ENCODE measurements at places on chromosomes 2 and 18.

DNA sequence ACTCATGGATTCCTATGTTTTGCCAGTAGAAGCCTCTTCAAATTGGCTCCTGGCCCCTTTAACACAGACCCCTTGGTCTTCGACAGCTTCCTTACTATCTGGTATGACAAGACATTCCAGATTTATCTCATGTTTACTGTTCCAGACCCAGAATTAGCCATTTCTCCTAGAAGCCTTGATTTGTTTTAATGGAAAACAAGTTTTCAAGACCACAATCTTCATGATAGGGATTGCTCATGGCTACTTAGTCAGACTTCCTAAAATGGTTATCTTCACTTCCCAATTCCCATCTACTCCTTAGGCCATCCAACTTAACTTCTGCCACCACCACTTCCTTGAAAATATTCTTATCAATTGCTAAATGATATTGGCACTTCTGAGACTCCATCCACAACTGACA lies 63.2 kb downstream of the TTC32 start:
- DNase-seq, result no peak

- DNase-seq, result no peak
Observed at GRCh38 chr2:45705233-45705632, 53.8 kb downstream of the PRKCE start.

DNA sequence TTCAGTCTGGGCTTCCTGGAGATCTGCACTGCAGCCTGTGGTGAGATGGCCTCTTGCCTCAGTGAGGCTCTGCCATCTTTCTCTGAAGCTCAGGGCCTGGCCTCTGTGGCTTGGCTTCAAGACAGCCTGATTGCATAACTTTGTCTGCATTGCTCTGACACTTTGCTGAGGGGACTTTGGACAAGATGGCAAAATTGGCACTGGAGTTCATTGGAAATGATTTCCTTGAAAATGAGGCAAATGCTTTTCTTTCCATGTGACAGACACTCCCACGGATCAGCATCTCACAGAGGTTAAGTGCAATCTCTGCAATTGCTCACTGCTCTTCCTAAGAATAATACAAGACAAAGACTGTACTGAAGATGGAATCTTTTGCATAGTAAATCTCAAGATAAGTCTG lies 166.8 kb downstream of the KCNS3 start:
- DNase-seq, result no peak

GRCh38 chr2:233807215-233807865 lies 29.2 kb downstream of the MROH2A start:
- DNase-seq, result peak; percentile 7

DNA sequence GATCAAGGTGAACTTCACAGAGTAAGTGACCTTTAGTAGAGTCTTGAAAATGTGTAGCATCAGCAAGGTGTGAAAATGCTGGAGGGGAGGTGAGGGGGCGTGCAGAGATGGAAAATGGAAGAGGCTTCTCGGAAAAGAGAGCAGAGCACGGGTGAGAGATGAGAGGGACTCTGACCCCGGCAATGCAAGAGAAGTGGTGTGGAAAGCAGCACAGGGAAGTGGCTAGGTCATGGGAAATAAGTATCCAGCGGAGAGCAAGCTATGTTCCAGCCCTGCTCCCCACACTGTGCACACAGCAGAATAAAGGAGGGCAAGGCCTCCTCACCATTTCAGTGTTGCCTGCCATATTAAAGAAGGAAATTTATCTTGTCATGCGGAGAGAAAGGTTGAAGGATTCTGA lies 241.7 kb upstream of the DOK6 start:
- DNase-seq, result no peak

DNA sequence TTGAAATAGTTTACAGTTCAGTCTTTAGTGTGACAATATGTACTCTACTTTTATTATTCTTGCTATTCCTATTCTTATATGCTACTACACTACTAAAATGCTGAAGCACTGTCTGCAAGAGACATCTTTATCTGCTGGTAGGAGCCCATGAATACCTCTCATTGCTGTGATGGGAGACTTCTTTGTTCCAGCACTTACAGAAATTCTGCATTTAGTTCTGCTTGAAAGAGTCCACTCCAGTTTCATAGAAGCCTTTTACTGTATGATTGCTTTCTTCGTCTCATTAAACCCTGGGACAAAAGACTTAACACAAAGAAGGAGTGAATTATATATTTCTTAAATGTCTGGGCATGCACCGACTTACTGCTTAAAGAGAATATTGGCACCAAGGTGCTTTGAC lies 272.7 kb downstream of the CD226 start:
- no peak for DNase-seq

- peak; percentile 66 for DNase-seq
Observed at GRCh38 chr18:9695605-9696004, 12.5 kb upstream of the RAB31 start.

DNA sequence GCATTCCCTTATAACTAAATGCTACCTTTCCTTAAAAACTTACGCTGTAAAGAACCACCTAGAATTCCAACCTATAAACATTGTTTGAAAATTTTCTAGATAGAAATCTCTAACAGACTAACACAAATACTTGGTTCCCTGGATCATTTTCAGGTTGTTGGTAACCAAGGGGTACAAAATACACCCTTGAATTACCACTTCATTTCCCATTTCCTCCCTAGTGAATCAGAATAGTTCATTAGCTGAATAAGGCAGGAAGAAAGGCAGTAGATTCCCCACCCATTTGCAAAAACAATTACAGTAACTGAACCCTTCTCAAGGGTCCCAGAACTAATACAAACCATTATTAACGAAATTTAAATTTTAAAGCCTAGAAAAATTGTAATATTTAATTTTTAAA lies 5.5 kb downstream of the MEX3C start:
- no peak for DNase-seq

- DNase-seq, result no peak
Observed at GRCh38 chr18:56100090-56100722, 512.2 kb upstream of the TCF4 start.

DNA sequence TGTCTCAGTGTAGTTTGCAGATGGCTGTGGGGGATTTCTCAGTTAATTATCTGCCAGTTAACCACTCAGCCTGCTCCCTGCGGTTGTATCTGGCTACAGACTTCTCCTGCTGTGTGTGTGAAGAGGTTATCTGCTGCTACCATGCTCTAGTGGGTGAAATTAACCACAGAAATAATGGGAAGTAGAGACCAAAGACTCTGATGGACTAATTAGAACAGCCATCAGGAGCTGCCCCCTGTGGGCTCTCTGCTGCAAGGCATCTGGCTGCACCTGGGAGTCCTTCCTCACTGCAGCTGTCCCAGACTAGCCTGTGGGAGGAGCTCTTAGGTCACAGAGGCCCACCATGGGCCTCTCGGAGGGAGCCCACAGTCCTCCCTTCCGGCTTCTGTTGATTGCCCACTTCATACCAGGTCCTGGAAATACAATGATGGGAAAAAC lies 66.6 kb downstream of the CTIF start:
- peak; percentile 79 for DNase-seq

- DNase-seq, result no peak
Observed at GRCh38 chr2:62505109-62505749, 766 bp downstream of the TMEM17 start.

DNA sequence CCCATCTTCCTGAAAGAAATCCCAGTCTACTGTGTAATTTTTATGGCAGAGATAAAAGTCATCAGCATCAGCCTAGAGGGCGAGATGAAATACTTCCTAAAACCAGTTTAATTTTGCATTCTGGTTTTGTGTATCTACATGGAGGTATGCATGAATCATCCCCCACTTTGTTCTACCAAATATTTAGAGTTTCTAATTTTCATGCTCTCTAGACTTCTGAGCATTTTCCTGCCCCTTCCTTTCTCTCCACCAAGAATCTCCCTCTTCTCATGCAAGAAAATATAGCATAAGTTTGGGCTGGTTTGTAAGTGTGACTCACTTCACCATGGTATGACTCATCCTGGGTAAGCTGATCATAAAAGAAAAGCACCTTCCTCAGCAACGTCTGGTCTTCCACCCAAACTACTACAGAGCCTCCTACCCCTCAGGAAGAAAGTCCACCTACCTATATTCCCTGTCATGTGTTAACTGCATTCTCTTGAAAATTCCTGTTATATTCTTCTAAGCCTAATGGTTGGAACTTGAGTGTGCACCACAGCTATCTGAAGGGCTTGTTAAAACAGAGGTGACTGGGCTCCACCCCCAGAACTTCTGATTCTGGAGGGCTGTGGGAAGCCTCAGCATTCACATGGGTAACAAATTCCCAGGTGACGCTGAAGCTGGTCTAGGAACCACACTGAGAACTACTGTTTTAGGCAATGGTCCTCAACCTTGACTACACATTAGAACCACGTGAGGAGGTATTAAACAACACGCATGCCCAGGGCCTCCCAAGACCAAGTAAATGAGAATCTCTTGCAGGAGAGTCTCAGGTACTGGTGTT lies 37.4 kb upstream of the RAPGEF4 start:
- DNase-seq, result no peak

DNA sequence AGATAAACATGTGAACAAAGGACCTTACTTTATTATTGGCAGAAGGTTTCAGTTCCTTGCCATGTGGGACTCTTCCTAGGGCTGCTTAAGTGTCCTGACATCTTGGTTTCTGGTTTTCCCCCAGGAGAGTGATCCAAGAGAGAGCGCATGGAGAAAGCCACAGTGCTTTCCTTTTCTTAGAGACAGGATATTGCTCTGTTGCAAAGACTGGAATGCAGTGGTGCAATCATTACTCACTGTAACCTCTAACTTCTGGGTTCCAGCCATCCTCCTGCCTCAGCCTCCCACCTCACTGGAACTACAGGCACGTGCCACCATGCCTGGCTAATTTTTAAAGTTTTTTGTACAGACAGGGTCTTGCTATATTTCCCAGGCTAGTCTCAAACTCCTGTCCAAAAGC lies 38.1 kb upstream of the TCF7L1 start:
- DNase-seq, result no peak

DNA sequence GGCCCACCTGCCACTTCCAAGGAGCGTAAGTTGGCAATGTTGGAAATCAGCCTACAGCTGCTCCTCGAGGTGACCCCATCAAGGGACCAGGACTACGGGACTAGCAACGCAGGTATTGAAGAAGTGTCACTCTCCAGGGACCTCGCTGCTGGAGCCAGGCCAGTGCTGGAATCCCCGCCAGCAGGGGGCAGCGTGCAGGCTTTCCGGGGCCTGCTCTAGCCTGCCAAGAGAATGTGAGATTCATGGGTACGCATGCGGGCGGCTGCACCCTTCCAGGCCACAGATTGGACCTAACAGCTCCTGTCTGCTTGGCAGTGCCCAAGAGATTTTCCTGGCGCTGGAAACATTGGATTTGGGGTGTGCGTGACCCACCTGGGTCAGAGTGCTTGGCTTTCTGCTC lies 182.8 kb upstream of the RAB12 start:
- peak; percentile 23 for DNase-seq

GRCh38 chr2:121084130-121084680 lies 200.8 kb downstream of the TFCP2L1 start:
- DNase-seq, result no peak

DNA sequence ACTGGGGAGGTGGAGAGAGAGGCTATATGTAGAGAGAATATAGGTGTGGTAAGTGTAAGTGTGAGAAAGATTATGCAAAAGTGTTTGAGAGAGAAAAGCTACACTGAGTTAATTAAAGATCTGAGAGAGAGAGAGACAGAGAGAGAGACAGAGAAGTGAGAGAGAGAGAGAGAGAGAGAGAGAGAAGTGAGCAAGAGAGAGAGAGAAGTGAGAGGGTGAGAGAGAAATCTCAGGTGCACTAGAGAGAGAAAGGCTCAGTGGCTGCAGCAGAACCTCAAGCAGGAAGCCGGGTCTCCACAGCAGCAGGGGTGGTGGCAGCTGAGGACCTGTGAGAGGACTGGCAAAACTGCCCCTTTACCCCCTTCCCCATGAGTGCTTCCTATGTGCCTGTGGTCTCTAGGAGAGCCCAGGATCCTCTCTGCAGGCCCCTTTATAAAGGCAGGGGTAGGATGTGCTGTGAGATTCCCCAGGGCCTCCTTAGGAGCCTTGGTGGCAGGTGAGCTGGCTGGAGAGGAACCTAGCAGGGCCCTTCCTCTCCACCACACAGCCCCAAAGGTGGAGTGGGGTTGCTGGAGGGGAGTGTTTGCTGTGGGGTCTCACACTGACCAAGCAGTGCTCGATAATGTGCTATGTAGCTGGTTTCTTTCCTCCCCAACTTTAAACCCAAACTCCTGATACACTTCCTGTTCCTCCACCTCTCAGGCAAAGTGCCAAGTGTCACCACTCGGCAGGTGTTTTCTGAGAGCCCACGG lies 52.6 kb downstream of the SLC4A5 start:
- DNase-seq, result no peak

- peak; percentile 40 for DNase-seq
Observed at GRCh38 chr18:32961538-32961937, 188.7 kb upstream of the KLHL14 start.

DNA sequence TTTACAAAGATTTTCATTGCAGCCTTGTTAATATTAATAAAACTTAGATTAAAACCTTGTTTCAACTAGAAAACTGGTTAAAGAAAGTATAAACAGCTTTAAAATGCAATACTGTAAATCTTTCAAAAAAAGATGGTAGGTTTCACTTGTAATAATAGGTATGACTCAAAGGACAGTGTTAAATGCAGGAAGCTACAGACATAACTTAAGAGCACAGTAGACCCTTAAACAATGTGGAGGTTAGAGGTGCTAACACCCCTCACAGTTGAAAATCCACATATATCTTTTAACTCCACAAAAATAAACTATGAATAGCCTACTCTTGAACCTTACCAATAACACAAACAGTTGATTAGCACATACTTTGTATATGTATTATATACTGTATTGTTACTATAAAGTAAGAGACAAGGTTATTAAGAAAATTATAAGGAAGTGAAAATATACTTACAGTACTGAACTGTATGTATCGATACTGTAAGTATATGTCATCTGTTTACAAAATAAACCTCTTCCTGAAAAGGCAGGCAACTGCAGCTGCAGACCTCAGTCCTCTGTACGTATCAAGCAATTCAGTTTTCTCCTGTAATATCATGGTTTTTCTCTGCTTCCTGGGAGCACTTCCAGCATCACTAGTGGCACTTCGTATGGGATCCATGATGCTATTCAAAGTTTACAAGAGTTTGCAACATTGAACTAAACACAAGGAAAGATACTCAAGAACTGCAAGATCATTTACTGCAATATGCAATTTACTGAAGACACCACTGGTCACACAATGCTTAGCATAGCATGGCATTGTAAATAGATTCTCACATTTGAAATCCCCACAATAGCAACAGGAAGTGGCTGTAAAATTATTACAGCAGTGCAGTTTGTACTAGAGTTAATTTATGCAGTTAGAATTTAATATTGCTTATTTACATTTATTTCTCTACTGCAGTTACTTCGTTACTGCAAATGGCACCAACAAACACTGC lies 610.5 kb upstream of the LRRTM4 start:
- DNase-seq, result no peak

- DNase-seq, result peak; percentile 43
Observed at GRCh38 chr2:9356261-9356660, 67.1 kb downstream of the ITGB1BP1 start.

GRCh38 chr18:8379187-8379941 lies 229.9 kb upstream of the RAB12 start:
- DNase-seq, result no peak

GRCh38 chr2:39942950-39943349 lies 163.9 kb upstream of the THUMPD2 start:
- peak; percentile 31 for DNase-seq
